ENCODE measurements at places on chromosomes 2 and 18. TPM values are rescaled to one million over a fixed set of nuclear protein-coding genes. Genes with fewer than 3 reads are reported as not detected.

GRCh38 chr2:175251425-175252041 lies 70.0 kb upstream of the ATP5MC3 start:
- no peak for DNase-seq

Gene ZNF514
- total RNA-seq = 0.58 TPM

- DNase-seq = no peak
Observed at GRCh38 chr2:136104977-136105376, 13.0 kb downstream of the CXCR4 start.

DNA sequence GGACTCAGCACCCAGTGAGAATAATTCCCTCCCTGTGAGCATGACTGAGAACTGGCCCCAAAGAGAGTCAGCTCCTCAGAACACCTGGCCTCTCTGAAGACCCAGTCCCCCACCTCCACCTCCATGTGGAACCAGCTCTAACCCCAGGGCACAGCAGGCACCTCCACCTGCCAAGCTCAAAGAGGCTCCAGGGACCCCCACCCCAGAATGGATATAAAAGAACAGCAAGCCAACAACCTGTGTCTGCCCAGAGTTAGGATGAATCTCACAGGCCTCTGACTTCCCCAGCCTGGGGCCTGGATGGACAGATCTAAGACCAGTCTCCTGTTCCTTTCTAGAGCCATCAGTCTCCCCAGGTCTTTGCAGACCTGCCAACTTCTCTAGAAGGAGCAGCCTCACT lies 498.5 kb downstream of the EIPR1 start:
- DNase-seq = no peak

Gene GAD1
- total RNA-seq = 2.4 TPM

Gene SMYD5
- total RNA-seq = 44.0 TPM

GRCh38 chr2:56801214-56801613 lies 617.4 kb downstream of the CCDC85A start:
- no peak for DNase-seq

Gene IL36G
- not detected for total RNA-seq

All from HT1080 (cell line).